ENCODE measurements at places on chromosomes 11 and 22.

DNA sequence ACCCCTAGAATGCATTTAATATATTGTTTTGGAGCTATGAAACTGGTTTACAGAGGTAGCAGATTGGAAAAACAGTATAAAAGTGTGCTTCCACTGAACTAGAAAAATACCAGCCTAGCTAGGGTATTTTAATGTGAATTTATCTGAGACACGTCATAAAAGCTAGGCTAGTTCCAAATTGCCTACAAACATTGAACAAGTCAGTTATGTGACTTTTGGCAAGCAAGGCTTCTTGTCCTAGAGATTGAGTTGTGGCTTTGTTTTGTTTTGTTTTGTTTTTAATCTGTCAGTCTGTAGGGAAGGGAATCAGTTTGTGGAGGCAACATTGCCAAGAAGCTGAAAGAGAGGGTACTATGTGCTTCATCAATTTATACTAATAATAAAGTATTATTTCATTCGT, 24.2 kb downstream of the RTN3 start:
- DNase-seq, result no peak

GRCh38 chr22:20130319-20130718, 1.3 kb upstream of the ZDHHC8 start:
- DNase-seq, result no peak

- no peak for DNase-seq
Measured at GRCh38 chr11:99887481-99887880, 799.6 kb upstream of the ARHGAP42 start.

DNA sequence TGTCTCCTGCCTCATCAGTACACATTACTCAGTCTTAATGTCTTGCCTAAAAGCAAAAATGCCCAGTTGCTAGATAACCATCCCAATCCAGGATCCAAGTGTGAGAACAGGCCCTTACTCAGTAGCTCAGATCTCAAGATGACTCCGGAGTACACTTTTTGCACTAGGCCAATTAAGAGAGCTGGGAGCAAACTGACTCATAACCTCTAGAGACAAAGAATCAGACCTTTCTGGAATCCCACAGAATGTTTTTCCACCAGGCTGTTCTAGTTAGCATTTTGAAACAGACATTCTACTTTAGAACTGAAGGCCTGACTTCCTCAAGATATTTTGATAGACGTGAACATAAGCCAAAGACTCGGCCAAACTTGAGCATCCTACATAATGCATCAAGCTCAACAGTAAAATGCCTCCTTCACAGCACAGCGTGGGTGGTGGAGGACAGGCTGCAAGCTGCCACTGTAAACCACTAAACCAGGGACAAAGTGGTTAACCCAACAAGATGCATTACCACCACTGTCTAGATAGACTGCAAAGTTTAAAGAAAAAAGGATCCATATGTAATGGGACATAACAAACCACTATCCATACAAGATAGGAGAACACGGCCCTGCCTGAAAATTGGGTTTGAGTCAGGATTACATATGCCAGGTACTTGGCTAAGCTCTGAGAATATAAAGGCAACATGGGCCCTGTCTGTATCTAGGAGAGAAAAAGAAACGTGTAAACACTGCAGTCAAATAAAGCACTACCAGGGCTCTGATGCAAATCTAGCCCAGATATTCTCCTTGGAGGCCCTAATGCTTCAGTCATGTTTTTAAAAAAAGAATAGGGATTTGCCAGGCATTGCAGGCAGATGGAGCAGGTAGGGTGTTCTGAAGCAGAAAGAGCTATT, 48.3 kb downstream of the MYH9 start:
- DNase-seq, result no peak

GRCh38 chr22:44622679-44623078, 79.3 kb upstream of the PRR5 start:
- no peak for DNase-seq

DNA sequence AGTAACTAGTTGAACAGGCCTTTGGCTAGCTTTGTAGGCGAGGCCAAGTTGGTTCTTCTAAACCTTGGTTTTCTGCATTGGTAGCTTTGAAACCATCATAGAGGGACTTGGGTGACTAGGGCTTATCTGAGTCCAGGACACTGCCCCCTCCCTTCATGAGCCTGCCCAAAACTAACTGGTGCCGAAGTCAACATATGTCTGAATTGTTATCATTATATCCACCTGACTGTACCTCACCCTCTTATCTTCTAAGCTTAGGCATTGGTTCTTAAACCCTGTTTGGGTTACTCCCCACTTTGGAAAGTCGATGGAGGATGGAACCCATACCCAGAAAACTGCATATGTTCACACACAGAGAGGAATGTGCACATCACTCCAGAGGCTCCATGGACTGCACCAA, 7.6 kb upstream of the MAPK8IP1 start:
- no peak for DNase-seq

- DNase-seq, result no peak
Measured at GRCh38 chr11:7690648-7691047, 15.6 kb downstream of the OVCH2 start.

GRCh38 chr22:23591201-23591791, 11.2 kb upstream of the IGLL1 start:
- peak; percentile 61 for DNase-seq

DNA sequence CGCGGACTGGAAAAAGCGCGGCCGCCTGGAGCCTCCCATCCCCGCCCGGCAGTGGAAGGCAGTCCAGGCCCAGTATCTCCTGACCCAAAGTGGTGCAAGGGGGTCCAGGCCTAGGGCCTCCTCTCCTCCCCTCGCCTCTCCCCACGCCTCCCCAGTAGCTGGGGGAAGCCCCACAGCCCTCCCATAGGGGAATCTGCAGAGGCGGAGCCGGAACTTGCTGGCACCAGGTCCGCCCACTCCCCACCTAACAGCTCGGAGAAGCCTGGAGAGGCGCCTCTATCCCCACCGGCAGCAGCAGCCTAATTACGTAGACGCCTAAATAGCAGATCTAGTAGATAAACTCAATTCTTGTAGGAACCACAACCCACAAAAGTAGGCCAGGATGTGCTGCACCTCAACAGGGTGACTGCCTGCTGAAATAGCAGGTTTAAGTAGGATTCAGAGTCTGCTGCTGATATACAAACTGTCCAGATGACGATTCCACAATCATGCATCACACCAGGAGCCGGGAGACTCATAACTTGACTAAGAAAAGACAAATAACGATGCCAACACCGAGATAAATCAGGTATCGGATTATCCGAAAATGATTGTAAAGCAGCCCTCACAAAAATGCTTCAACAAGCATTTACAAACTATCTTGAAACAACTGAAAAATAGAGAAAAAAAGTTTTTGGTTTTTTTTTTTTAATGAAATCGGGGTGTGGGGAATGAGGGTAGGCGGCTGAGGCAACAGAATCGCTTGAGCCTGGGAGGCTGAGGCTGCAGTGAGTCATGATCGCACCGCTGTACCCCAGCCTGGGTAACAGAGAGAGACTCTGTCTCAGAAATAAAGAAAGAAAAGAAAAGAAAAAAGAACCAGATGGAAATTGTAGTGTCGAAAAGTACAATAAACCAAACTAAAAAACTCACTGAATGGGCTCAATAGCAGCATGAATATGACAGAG, 11.4 kb upstream of the BRD1 start:
- no peak for DNase-seq

- DNase-seq, result no peak
Measured at GRCh38 chr11:12777208-12777874, 103.1 kb downstream of the TEAD1 start.

GRCh38 chr22:44623771-44624510, 78.1 kb upstream of the PRR5 start:
- peak; percentile 37 for DNase-seq

- DNase-seq, result no peak
Measured at GRCh38 chr22:19745155-19746101, 15.2 kb upstream of the TBX1 start.

DNA sequence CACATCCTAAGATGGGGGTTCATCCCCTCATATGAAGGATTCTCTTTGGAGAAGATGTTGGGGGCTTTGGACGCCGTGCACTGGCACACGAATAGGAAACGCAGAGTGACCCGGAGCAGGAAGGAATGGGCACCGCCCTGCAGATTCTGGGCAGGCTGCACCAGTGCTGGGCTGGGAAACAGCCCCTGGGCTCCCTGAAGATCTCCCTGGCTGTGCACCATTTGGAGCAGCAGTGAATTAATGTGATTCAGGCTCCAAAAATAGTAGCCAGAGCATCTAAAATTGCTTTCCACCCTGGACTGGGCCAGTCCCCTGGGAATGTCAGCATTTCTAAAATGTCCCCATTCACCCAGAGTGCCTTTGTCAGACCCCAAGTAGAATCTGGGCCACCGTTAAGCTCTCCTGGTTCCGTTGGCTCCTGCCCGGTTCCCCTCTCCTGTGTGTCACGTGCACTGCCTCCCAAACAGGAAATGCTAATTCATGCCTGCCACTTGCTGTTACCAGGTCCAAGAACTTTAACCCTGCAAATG, 18.6 kb downstream of the IRAG1 start:
- no peak for DNase-seq

DNA sequence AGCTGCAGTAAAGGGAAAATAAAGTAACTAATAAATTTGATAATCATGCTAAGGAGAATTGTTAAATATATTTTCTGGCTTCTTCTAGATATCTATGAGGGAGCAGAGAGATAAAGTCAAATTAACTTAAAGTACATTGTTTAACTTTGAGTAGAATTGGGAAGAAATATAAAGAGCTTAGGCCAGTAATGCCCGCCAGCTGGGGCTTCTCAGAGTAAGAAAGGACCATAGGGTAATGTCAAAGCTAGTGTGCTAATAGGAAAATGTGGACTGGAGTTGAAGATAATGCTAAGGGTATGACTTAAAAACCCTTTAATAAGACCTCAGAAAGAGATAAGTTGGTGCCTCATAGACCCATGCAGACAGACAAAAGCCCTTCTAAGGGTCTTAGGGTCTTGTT, 411.6 kb upstream of the ANO3 start:
- DNase-seq, result no peak

- no peak for DNase-seq
Measured at GRCh38 chr11:120335556-120335907, 681 bp upstream of the ARHGEF12 start.

GRCh38 chr11:64298966-64299846, 952 bp upstream of the CATSPERZ start:
- DNase-seq, result no peak

DNA sequence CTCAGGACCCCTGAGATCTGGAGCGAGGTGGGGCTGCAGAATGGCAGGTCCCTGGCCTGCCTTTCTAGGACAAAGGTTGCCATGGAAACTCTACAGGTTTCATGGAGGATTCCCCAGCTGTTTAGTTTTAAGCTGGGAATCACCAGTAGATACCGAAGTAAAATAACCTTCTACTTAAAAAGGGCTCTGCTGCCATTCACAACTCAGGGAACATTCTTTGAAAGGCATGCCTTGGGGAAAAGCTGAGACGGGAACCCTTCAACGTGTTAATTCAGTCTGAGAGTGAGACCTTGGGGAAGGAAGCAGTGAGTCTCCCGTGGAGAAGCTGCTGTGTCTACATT, 493.3 kb downstream of the BRD1 start:
- DNase-seq, result no peak

GRCh38 chr11:33651555-33651954, 49.1 kb downstream of the C11orf91 start:
- DNase-seq, result no peak

GRCh38 chr22:27820896-27821866, 19.6 kb upstream of the MN1 start:
- no peak for DNase-seq

DNA sequence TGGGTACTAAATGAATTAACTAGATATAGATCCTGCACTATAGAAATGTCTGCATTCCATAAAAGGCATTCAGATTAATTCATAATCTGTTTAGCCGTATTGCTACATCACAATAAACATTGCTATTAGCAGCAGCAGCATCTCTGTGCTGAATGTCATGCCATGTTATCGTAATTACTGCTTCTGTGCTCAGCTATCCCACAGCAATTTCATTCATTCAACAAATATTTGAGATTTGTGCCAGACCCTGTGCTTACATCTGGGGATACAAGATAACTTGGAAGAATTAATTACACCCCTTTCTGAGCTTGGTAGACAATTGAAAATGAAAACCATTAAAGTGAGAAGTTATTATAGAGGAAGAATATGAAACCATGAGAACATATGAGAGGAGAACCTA, 185.8 kb upstream of the C11orf87 start:
- DNase-seq, result no peak

DNA sequence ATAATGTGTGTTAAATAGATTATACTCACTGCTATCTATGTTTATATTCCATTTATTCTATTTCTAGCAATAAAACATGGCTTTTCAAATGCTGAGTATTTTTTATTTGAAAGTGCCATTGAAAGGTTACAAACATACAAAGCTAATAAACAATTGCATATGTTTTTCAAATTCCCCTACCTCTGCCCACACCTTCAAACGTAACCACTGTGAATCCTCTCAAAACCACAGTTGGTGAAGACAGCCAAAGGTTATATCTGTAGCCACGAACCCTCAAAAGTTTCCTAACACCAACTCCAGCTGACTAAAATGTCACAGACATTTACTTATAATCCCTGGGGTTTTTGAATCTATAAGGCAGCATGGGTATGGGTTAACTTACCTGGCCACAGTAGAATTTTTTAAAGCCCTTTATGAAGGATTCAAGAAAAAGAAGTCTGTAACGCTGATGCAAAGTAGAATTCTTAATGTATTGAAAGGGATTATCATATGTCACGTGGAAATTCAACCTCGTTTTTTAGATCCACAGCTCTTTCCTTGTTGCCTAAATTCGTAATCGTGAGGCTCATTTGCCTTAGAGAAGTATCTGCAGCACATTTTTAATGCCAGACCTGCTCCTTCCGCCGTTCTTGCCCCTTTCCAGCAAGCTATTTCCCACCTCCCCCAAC, 122.5 kb upstream of the ZC3H12C start:
- DNase-seq, result no peak

DNA sequence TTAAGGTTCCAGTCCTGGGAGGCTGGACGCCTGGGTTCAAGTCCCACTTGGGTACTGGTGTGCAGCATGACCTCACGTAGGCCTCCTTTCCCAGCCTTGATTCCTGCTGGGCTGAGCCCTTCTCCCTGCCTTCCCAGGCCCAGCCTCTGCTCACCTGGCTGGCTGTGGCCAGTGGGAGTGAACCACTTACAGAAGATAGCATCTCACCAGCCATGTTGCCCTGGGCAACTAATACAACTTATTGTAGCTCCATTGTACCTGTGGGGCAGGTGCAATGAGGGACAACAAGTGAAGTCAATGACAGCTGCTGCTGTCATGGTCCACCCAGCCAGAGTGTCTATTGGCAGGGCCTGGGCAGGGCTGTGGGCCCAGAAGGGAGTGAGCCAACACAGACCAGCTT, 48.4 kb upstream of the MPEG1 start:
- DNase-seq, result no peak

GRCh38 chr11:75700940-75701339, 16.7 kb upstream of the MOGAT2 start:
- no peak for DNase-seq

All from 8988T (cell line).